Bronchus fibroblast of lung (primary cell): ENCODE measurements at places on chromosomes 12 and 14. TPM values are rescaled to one million over a fixed set of nuclear protein-coding genes. Genes with fewer than 3 reads are reported as not detected.

The OTOGL gene
- total RNA-seq, result under 0.01 and 0.17 TPM in 2 replicates

The FAM222A gene
- total RNA-seq, result 0.15 and 0.17 TPM in 2 replicates

The CS gene
- total RNA-seq, result 123 and 126 TPM in 2 replicates

The FGF23 gene
- not detected in 2 replicates for total RNA-seq

The KRT74 gene
- not detected in 2 replicates for total RNA-seq
